ENCODE measurements at places on chromosomes 3 and 15.

DNA sequence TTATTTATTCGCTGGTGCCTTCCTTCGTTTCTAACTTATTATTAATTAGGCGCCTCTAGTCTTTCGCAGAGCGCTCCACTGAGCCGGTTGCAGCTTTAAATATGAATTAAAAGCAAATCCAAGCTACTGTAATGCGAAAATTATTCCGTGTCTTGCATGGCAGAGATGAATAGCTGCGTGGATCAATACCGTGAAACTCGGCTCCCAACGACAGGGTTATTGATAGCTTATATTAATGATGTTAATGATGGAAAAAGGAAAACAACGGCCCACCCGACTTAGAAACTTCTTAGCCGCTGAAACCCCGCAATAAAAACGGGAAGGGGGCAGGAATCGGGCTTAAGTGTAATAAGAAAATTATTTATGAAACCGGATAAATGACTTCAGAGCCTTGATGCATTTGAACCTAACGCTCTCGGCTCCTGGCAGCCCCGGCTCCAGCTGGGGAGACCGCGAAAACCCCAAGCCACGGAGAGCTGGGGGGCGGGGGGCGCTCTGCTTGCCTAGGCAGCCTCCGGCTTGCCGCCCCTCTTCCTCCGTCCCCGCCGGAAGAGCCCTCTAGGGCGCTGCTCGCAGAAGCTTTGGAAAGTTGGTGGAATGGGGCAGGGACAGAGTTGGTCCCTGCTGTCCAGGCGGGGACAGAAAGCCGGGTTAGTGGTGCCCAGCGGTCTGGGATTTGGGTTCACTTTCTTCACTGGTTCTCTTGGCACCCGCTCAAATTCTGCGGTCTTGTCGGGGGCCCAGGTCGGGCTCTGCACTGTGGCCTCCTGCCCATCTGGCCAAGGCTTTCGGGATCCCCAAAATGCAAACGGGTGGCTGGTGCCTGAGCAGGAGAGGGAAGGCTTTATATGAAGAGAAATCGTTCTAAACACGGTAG is 7.7 kb upstream of the ONECUT1 start:
- DNase-seq = no peak

DNA sequence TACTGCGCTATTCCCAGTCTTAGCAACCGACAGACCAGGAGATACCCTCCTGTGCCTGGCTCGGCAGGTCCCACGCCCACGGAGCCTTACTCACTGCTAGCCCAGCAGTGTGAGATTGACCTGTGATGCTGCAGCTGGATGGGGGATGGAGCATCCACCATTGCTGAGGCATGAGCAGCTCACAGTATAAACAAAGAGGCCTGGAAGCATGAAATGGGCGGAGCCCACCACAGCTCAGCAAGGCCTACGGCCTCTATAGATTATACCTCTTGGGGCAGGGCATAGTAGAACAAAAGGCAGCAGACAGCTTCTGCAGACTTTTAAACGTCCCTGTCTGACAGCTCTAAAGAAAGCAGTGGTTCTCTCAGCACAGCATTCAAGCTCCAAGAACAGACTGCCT is 160.3 kb downstream of the ANXA2 start:
- no peak for DNase-seq

- DNase-seq = no peak
Measured at GRCh38 chr15:101004986-101005747, 86.0 kb downstream of the LRRK1 start.

DNA sequence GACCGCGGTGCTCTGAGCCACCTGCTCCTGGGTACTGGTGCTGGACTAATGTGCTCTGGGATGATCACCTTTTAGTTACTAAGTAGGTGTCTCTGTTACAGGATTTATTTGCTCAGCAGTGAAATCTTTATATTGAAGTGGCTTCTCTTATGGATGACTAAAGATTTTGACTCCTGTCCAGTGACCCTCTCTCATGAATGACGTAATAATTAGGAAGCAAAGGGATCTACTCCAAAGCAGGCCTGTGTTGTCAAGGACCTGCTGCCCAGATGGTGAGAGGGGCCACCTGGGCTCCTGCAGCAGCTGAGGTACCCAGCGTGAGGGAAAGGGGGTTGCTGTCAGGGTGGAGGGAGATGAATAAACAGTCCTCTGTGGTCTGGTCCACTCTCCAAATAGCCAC is 263.6 kb downstream of the GABRG3 start:
- no peak for DNase-seq

DNA sequence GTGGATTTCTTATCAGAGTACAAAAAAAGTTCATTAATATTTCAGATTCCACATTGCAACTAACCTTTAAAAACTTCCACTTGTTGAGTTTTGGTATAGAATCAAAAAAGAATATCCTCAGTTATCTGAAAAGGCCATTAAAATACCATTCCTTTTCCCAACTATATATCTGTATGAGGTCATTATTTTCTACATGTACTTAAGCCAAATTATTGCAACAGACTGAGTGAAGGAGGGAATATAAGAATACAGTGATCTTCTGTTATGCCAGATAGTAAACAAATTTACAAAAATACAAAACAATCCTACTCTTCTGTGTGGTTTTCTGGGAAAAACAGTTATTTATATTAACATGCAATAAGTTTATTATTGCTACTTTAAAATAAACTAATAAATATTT is 5.7 kb upstream of the GANC start:
- no peak for DNase-seq

DNA sequence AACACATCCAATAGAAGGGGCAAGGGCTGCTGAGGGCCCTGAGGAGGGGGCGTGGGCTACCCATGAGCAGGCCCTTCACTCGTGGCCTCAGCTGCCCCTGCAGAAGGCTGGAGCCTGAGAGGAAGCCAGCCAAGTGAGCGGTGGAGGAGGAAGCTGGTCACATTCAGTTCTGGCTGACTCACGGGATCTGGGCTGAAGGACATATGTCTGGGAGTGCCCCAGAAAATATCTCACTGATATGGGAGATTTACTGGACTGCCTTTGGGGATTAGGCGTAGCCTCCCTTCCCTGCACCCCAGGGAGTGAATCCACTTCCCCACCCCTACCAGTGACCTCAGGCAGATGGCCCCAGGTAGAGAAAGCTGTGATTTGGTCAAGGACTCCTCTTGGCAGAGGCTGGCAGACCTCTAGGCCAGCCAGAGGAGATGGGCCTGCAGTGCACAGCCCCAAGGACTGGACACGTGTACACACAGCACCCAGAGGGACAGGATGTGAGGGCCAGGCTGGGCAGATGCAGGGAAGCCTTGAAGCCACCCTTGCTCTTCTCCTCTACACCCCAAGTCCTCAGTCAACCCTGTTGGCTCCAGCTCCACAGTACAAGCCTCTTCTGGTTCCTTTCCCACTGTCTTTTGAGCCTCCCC is 14.2 kb upstream of the ANKDD1A start:
- DNase-seq = no peak

Measured in effector CD8-positive, alpha-beta T cell (primary cell).